ENCODE measurements at places on chromosomes 4 and X. TPM values are rescaled to one million over a fixed set of nuclear protein-coding genes. Genes with fewer than 3 reads are reported as not detected.

ARHGEF6 gene
- 0.17 TPM for total RNA-seq

GABRE gene
- total RNA-seq = 71.9 TPM

TCEAL2 gene
- not detected for total RNA-seq

FAM47C gene
- total RNA-seq = not detected

DNA sequence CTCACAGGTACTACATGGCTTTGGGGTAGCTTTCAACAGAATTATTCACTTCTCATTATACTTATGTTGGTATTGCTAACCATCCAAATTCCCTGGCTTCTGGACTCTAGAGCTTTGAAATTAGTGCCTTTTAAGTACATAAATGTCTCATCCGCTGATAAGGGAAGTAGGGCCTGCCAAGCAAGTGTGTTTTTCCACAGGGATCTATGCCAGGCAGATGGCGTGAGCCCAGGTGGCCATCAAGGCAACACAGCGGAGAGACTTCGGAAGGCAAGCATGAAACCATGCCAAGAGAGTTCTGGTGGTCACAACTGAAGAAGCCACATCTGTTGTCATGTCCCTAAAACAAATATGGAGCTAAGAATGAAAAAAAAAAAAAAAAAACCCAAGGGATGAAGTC, 503.1 kb upstream of the LCORL start:
- H3K27ac ChIP-seq = no peak overlapping the region
- no peaks in the 10 kb centered on the region for H3K27me3 ChIP-seq
- H3K4me3 ChIP-seq = no peak overlapping the region
- H3K36me3 ChIP-seq = peaks cover 5% of the 10 kb centered on the region

GRCh38 chr4:48546336-48546735, 56.3 kb downstream of the ZAR1 start:
- no peak overlapping the region for H3K4me3 ChIP-seq
- H3K36me3 ChIP-seq = no peaks in the 10 kb centered on the region
- no peaks in the 10 kb centered on the region for H3K27me3 ChIP-seq
- H3K27ac ChIP-seq = no peak overlapping the region
- no peaks in the 10 kb centered on the region for H3K4me1 ChIP-seq

DNA sequence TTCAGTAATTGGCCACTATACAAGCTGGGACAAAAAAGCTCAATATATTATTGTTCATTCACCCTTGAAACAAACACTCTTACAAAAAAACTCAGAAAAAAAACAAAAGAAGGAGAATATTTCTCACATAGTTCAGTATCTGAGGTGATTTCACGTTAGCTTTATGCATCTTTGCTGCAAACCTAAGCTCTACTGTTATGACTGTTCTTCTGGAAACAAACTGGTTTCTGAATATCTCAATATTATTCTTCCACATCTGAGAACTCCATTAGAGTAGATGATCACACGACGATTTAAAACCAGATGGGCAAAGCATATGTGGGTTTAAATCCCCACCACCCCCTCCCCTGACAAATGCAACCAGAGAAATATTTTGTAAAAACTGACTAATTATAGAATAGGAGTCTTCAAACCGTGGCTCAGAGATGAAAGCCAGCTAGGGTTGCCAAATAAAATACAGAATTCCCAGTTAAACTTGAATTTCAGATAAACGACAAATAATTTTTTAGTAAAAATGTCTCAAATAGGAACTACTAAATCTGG, 182.0 kb upstream of the FAM241A start:
- no peak overlapping the region for H3K27ac ChIP-seq
- H3K27me3 ChIP-seq = no peaks in the 10 kb centered on the region
- no peak for DNase-seq
- H3K4me1 ChIP-seq = no peaks in the 10 kb centered on the region
- no peaks in the 10 kb centered on the region for H3K36me3 ChIP-seq

DNA sequence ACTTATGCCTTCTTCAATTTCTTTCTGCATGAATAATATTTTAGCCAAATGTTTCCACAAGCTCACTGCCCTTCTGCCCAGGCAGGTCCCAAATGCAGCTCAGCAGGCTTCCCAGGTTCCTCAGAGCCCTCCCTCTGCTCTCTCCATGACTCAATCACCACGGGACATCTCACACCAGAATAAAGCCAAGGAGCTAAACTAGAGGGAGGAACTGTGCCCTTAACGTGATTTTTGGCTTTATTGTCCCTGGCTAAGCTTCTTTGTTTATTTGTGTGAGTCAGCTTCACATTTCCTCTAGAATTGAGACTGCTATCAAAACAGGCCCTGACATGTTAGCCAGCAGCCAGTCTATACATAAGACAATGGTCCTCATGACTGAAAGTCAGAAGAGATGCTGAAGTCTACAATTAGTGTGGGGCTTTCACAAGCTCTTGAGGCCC, 186.4 kb upstream of the GALNT7 start:
- peaks cover 19% of the 10 kb centered on the region for H3K4me1 ChIP-seq
- no peak for DNase-seq
- no peaks in the 10 kb centered on the region for H3K27me3 ChIP-seq
- no peak overlapping the region for H3K4me3 ChIP-seq

Measured in Calu3 (cell line).